ENCODE measurements at places on chromosomes 6 and 20.

DNA sequence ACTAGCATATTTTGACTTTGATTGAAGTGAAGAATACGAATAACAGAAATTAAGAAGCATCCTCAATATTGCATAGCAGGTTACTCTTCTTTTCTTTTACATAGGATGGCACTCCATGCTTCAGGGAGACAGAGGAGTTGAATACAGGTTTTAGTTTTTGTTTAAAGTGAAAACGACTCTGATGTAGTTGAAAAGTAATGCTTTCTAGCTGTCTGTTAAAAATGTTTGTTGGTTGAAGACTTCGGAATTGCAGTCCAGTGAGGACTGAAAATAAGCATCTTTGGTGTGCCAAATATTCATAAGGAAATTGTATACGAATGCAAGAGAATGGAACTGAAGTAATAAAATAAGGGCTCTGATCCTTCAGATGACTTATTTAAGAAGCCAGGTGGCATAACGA is 618 bp upstream of the SLC16A10 start:
- DNase-seq, result no peak

- DNase-seq, result no peak
These were observed 39.0 kb downstream of the NCOA3 start for GRCh38 chr20:47540443-47541354.

GRCh38 chr6:112620812-112621569 is 273.9 kb downstream of the RFPL4B start:
- DNase-seq, result no peak

- no peak for DNase-seq
These were observed 454.6 kb upstream of the EYS start for GRCh38 chr6:66161546-66162108.

- DNase-seq, result no peak
These were observed 916 bp upstream of the PPP1R11 start for GRCh38 chr6:30066082-30066481.

DNA sequence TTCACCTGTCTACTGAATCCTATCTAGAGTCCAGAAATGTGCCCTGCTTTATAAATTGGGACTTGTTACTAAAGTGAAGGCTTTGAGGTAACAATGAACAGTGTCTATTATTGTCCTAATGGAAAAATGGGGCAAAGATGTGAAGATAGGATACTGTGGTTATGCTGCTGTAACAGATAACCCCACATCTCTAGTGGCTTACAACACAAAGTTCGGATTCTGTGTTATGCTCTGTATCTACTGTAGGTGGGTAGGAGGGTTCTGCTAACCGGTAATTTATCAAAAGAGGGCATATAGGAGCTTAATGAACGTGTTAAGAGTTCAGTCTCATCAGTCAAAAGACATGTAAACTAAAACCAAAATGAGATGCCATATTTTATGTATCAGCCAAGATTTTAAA is 6.2 kb downstream of the NAA20 start:
- no peak for DNase-seq

Measured in NCI-H524 treated with DMSO at 0.1 percent for 48 hours (cell line).